Stimulated activated CD4-positive, alpha-beta T cell treated with anti-CD3 and anti-CD28 coated beads, Interleukin-1b, Interleukin-23, amount 100 ng/mL, for 4 hours (primary cell): ENCODE measurements at places on chromosomes 12 and 14.

- DNase-seq = no peak
Observed at GRCh38 chr12:120286768-120287490, 4.8 kb downstream of the RNU4-2 start.

GRCh38 chr14:21037156-21037555 is 2.5 kb upstream of the RNASE13 start:
- no peak for DNase-seq

GRCh38 chr12:24049728-24050127 is 100.3 kb upstream of the SOX5 start:
- DNase-seq = no peak

GRCh38 chr14:65260786-65261185 is 151.7 kb upstream of the FUT8 start:
- DNase-seq = no peak

DNA sequence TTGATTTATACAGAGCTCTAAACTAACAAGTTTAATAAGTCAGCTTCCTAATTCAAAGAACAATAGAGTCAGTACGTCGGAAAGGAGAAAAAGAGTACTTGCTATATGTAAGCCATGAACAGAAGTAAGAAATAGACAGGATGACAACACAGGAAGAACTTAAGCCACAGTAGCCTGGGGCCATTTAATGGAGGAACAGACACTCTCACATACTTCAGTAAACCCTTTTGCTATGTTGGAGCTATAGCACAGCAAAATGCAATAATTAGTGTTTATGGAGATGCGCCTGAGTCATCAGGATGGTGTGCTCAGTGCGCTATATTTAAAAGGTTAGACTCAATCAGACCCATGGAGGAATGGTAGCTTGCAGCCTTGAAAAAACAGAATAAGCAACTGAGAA is 61.0 kb downstream of the SRGAP1 start:
- no peak for DNase-seq

- no peak for DNase-seq
Observed at GRCh38 chr14:52900731-52901130, 50.1 kb downstream of the FERMT2 start.

DNA sequence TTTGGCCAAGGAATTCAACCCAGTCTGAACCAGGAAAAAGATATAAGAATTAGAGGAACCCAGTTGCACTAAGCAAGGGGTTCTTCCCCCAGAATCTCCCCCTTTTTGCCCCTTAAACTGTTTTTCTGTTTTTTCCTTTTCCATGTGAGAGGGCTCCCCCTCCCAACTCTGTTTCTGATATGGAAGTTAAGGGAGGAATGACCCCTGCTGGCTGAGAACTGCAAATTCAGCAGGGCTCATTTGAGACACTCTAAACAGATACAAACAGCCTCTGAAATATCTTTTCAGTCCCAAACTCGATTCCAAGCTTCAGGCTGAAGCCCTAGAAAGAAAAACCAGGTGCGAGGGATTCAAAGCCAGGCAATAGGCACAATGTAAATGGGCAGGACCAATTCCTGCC is 132.7 kb downstream of the SLC41A2 start:
- no peak for DNase-seq

DNA sequence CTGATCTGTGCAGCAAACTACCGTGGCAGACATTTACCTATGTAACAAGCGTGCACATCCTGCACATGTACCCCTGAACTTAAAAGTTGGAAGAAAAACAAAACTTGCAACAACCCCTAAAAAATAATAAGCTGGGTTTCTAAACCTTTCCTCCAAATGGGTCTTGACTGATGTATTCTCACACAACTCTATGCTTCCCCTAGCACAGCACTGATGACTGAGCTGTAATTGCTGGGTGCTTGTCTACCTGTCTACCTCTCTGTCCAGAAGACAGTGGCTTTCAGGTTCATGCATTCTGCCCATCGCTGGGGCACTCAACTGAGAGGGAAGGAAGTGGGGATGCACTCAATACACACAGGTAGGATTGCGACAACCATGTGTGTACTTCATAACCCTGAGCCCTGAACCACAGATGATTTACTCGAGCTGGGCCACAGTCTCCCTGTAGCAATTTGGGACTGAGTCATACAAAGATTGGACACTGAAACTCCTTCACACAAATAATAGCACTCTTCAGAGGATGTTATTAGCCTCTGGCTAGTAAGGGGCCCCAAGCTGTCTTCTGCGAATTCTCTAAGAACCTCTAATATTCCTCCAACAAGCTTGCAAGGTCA is 44.8 kb upstream of the TMPO start:
- DNase-seq = no peak

- no peak for DNase-seq
Observed at GRCh38 chr12:75870878-75871277, 160.7 kb downstream of the PHLDA1 start.

DNA sequence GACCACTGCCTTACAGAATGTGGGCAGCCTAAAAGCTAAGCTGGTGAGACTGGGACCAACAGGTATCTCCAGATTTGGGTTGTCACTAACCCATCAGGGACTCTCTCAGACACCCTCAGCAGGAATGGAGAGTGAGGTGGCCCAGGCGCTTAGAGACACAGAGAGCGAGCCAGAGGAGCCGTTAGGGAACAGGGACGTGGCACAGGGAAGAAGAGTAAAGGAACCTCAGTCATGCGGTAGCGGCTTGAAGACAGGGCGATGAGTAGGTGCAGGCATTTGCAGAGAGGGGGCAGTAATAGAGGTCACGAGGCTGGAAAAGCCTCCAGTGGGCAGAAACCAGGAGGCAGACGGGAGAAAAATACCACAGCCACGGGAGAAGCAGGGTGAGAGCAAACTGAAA is 158.0 kb upstream of the CCND2 start:
- no peak for DNase-seq

DNA sequence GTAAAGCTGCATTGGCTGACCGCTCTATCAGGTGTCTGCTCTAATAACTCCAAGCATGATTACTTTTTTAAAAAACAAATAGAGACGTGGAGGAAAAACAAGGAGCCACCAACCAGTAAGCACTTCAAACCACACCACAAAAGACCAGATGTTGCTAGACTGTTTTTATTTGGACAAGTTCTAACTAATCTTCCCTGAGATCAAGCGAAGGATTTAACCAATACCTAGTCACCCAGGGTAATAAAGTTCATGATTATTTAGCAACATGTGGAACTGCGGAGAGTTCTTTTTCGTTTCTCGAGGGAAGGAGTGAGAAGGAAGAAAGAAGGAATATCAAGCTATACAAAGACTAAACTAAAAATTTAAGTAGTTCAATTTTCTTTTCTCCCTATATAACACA is 288.1 kb downstream of the DUSP6 start:
- no peak for DNase-seq

DNA sequence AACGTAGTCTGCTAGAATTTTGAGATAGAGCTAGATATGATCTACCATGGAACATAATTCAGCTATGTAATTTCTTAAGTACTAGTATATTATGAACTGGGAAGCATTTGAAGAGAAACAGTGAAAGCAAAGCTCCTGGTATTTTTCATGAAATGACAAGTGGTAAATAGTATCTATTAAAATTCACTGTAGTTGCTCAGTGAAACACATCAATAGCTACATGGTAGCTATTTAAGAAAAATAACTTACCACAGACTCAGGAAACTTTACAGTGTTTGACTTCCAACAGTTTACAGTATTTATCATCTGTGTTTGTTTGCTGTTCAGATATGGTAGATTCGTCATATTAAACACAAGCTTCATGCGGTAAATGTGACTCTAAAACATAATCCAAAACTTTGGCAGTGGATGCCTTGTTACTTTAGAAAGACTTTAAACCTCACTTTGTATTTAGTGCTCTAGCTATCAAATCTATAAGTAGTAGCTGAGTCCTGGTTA is 25.2 kb downstream of the WNK1 start:
- DNase-seq = no peak

GRCh38 chr12:57153415-57153997 is 6.1 kb upstream of the LRP1-AS start:
- DNase-seq = no peak

- no peak for DNase-seq
Observed at GRCh38 chr14:80455031-80455430, 243.7 kb upstream of the DIO2 start.

DNA sequence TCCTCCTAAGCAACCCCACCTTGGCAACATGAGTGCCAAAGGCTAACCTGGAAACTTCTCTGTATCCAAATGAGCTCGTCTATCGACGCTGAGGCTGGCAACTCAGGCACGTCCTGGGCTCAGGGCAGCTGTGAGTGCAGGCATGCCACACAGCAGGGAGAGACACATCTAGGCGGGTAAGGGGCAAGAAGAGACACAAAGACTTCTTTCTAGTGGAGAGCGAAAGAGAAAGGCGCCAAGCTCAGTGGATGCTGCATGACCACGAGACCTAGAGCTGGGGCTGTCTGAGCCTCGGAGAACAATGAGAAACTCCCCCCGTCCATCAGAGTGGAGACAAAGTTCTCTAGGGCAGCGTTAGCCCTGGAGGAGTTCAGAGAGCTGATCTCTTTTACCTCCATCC is 170.4 kb downstream of the CALM1 start:
- DNase-seq = no peak

- no peak for DNase-seq
Observed at GRCh38 chr12:86826051-86826450, 569.9 kb upstream of the MGAT4C start.

DNA sequence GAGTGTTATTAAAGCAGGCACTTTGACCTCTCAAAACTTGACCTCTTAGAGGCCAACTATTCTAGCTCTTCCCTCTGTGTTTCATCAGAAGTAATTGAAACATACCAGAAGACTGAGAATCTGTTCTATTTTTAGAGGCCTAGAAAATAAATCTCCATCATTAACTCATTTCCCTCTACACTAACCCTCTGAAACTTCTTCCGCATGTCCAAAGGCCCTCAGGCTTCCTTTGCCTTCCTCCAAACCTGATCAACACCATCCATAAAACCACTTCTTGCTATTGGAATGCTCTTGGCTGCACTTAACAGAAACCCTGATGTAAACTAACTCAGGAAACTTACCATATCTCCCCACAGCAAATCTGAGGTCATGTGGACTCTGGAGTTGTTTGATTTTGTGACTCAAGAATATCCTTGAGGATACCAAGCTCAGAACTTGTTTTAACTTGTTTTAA is 196.4 kb downstream of the RPAP3 start:
- DNase-seq = no peak

DNA sequence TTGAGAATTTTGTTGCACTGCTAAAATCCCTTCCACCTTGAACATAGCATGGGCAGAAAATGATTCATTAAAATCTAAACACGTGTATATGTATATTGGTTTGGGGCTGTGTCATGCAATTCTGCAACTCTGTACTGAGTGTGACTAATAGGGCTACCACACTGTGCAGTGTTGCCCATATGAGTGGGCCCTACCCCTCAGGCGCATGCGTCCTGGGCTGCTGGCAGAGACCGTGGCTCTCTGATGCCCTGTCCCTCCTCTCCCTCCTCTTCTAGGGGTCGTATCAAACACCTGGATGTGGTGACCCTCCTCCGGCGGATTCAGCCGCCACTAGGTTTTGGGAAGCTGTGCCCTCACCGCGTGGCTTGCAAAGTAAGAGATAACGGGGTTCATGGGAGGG is 128.4 kb upstream of the FKBP4 start:
- no peak for DNase-seq

- no peak for DNase-seq
Observed at GRCh38 chr12:122423258-122424165, 1.0 kb upstream of the CLIP1 start.

GRCh38 chr14:103556946-103557758 is 5.3 kb downstream of the BAG5 start:
- DNase-seq = no peak

DNA sequence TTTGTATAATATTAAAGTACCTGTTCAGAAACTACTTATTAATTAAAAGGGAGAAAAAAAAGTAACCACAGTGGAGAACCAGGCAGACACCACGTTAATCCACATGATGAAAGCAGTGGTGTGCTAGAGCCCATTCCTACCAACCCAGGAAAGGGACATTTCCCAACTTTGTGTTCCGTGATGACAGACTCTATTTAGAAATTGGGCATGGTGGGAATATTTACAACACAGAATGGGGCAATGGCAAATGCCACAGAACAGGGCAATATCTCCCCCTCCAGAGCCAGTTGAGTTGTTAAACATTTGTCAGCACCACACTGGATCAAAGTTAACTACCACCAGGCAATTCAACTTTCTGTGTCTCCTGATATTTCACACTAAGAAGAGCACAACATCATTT is 1.2 kb upstream of the HIGD1C start:
- DNase-seq = no peak

DNA sequence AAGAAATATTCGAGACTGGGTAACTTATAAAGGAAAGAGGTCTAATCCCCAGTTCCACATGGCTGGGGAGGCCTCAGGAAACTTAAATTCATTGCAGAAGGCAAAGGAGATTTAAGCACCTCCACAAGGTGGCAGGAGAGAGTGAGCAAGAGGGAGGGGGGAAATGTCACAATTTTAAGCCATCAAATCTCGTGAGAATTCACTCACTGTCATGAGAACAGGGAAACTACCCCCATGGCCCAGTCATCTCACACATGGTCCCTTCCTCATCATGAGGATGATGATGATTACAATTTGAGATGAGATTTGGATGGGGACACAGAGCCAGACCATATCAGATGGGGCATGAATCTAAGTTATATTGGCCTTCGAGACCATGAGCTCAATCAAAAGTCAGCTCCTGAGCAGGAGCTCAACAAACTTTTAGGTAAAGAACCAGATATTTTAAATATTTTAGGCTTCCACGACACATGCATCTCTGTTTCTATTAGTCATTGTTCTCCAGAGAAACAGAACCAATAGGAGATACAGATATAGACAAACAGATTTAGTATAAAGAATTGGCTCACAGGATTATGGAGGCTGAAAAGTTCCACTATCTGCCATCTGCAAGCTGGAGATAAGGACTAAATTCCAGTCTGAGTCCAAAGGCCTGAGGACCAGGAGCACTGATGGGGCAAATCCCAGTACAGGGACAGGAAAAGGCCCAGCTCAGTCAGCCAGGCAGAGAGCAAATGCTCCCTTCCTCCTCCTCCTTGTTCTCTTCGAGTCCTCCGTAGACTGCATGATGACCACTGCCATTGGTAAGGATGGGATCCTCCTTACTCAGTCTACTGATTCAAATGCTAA is 24.9 kb downstream of the DGLUCY start:
- no peak for DNase-seq

DNA sequence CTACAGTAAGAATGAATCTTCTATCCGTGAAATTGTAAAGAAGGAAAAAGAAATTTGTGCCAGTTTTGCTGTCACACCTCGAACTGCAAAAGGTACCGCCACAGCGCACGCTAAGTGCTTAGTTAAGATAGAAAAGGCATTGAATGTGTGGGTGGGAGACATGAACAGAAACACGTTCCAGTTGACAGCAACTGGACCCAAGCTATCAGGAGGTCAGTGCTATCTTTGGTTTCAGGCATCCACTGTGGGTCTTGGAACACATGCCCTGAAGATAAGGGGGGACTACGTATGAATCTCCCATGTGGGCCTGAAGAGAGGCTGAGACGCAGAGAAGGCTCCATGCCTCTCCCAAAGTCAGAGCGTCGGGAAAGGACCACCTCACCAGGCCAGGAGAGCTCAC is 9.8 kb downstream of the IFFO1 start:
- no peak for DNase-seq

GRCh38 chr14:78519863-78520262 is 349.7 kb downstream of the NRXN3 start:
- no peak for DNase-seq
